ENCODE measurements at places on chromosomes 6 and 20.

- no peak for DNase-seq
Observed at GRCh38 chr20:59028812-59029211, 3.3 kb downstream of the ATP5F1E start.

- no peak for DNase-seq
Observed at GRCh38 chr20:47758517-47759450, 26.5 kb downstream of the SULF2 start.

- DNase-seq = no peak
Observed at GRCh38 chr6:78528926-78529325, 338.4 kb upstream of the IRAK1BP1 start.

DNA sequence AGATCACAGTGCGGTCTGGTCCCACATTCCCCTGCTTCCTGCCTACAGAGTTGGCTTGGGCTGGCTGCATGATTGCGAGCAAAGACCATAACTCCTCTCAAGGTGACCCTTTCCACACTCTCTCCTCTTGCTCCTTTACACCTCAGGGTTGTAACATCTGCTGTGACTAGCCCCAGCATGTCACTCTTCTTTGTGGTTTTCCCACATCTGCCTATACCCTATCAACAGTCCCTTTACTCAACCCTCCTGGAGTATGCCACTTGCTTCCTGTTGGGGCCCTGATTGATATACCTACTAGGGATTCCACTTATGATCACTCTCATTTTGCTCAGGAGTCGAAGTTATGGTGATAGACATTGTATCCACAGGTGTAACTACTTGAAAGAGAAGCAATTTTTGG is 58.9 kb upstream of the SGK1 start:
- no peak for DNase-seq

- no peak for DNase-seq
Observed at GRCh38 chr6:148984531-148985056, 237.8 kb downstream of the UST start.

- no peak for DNase-seq
Observed at GRCh38 chr6:33278392-33278741, 1.4 kb downstream of the B3GALT4 start.

- no peak for DNase-seq
Observed at GRCh38 chr20:60177080-60177479, 218.9 kb downstream of the CDH26 start.

GRCh38 chr6:6052216-6052615 is 45.5 kb upstream of the NRN1 start:
- no peak for DNase-seq

DNA sequence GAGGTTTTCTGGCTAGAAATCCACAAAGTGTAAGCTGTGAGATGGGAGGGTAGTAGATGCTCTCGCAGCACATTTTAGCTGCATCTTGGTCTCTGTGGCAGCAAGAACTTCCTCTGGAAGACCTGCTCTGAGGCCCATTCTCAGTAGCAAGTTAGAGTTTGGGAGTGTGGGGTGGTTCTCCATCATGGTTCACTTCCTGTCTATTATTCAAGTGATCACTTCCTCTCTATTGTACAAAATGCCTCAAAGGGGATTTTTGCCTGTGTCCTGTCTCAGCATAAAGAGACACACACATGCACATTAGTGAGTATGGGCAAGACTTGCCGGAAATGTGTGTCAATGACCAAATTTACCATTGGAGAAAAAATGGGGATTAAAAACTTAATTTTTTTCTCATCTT is 42.5 kb downstream of the LYRM2 start:
- DNase-seq = no peak

DNA sequence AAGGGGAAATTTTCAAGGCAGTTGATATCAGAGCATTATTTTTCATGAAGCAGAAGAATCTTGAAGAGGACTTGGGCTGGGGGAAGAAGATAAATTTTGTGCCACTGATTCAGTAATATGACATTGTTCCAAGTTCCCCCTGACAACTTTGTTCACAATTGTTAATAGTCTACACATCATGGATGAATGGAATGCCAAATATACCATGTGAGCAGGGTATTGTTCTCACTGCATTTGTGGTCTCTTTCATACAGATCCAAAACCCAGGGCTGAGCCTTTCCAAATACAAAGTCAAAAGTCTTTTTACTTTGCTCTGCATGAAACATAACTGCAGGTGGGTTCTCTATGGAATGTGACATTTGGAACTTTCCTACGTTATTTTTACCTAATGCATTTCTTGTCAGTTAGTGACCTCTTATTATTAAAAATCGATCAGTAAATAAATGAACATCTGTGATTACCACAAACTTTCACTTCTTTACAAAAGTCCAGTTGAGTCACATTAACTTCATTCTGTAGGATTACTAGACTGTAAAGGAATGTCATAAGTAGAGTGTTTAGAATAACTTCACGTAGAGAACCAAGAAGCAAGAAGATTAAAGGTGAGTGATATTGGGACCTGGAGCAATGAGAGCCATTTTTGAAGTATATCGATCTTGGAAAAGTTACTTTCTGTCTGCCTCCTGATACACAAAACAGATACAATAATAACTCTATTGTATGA is 100.9 kb downstream of the RCAN2 start:
- DNase-seq = no peak

DNA sequence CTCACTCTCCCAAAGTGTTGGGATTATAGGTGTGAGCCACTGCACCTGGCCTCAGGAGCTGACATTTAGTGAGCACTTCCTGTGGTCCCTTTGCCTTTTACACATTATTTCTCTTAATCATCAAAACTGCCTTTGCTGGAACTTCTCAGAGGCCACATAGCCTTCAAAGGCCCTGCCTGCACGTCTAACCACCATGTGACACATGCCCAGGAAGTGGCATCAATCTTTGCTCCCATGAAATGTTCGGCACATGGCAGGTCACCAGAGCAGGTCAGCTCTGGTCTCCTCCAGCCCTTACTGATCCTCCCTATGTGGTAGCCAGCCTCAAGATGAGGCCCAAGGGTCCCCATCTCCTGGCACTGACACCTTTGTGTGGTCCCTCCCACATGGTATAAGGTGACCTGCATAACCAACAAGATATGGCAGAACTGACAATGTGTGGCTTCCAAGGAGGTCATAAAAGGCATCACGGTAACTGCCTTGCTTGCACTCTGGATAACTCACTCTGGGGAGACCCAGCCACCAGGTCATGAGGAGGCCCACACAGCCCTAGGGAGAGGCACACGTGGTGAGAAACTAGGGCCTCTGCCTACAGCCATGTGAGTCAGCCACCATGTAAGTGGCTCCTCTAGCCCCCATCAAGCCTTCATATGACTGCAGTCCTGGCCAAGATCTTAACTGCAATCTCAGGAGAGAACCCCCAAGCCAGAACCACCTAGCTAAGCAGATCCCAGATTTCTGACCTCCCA is 28.8 kb upstream of the HMGA1 start:
- DNase-seq = no peak

DNA sequence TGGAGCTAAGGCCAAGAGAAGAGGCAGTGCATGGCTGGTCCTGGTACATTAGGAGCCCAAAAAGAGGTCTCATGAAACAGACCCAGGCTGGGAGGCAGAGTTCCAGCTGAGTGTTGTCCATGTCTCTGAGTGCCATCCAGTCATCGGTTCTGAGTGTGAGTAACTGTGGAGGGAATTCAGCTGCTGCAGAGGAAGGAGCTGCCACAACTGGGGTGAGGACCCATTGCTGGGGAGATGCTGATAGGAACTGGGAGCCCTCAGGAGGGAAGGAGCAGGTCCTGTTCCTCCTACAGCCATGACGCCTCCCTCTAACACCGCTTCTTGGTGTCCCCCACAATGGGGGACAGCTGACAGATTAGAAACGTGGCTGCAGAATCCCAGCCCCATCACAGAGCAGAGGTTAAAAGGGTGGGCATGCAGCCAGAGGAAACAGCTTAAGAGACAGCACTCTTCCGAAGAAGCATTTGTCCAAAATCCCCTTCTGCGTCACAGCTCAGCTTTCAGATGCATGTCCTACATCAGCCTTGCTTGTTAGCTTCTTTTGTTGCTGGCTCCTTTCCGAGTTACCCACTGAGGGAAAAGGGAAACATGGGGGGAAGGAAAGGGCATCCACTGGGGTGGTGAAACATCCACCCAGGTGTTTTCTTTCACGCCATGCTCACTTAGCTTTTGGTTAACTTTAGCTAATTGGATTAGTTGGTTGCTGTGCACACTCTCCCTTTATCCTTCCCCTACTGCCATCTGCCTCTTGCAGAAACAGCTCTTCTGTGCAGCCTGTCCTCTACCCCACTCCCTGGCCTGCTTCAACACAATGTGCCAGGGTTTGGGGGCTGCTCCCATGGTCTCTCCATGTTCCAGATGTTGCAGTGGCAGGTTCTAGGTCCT is 239.2 kb downstream of the SYNDIG1 start:
- no peak for DNase-seq

All from NCI-H2081 treated with DMSO at 0.1 percent for 48 hours (cell line).